ENCODE measurements at places on chromosomes 11 and 22. TPM values are rescaled to one million over a fixed set of nuclear protein-coding genes. Genes with fewer than 3 reads are reported as not detected.
A peak's percentile ranks its signal among the peaks of the same experiment; 100 is the strongest.

DNA sequence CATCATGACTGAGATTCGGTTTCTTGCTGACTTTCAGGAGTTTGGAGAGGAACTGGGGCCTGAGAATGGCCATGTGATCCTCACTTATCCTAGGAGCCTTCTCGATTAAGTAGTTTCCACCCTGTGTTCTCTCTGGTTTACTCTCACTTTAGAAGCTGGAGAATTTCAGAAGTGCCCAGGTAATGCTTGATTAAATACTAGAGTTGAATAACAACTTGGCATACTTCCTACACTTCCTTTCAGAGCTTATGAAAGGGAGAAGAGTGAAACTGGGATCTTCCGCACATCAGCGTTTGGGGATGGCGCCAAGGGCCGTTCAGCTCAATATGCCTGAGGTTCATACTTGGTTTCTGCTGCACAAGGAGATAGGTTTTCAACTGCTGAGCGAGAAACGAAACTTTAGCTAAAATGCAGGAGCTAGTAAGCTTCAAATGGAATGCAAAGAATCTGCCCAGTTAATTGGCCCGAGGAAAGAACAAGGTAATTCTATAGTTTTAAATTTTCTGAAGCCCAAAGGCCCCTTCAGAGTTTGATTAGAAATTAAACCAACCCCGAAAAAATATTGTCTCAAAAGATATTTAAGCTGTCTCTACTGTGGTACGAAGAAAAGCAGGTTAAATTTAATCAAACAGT lies 823 bp upstream of the MUC15 start:
- no peak for DNase-seq
- no peak overlapping the region for H3K4me3 ChIP-seq
- no peaks in the 10 kb centered on the region for H3K36me3 ChIP-seq
- no peaks in the 10 kb centered on the region for H3K4me1 ChIP-seq

GRCh38 chr22:42039271-42039670 lies 31.3 kb downstream of the NAGA start:
- H3K4me1 ChIP-seq = no peaks in the 10 kb centered on the region
- no peaks in the 10 kb centered on the region for H3K36me3 ChIP-seq
- no peak overlapping the region for H3K27ac ChIP-seq
- no peaks in the 10 kb centered on the region for H3K27me3 ChIP-seq
- H3K4me3 ChIP-seq = no peak overlapping the region

DNA sequence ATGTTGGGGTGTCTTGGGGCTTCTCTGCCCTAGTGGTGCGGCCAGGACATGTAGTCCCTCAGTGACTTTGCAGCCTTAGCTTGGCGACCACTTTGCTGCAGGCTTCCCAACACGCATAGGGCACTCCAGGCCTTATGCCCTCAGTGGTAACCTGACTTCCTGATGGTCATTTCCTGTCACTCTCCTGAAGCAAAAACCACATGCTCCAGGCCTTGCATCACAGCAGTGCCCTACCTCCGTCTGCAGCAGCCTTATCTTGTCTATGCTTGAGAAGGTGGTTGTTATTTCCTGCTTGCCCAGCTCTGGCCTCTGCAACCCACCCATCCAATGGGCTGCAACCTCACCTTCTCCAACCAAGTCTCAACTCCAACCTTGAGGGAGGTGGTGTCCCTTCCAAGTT lies 33.4 kb upstream of the PISD start:
- no peaks in the 10 kb centered on the region for H3K27me3 ChIP-seq
- no peaks in the 10 kb centered on the region for H3K4me1 ChIP-seq

- DNase-seq = no peak
- no peak overlapping the region for H3K27ac ChIP-seq
- H3K4me3 ChIP-seq = no peak overlapping the region
- H3K36me3 ChIP-seq = no peaks in the 10 kb centered on the region
- H3K27me3 ChIP-seq = no peaks in the 10 kb centered on the region
- H3K4me1 ChIP-seq = no peaks in the 10 kb centered on the region
Measured at GRCh38 chr11:127651175-127651887, 650.8 kb upstream of the KIRREL3 start.

DNA sequence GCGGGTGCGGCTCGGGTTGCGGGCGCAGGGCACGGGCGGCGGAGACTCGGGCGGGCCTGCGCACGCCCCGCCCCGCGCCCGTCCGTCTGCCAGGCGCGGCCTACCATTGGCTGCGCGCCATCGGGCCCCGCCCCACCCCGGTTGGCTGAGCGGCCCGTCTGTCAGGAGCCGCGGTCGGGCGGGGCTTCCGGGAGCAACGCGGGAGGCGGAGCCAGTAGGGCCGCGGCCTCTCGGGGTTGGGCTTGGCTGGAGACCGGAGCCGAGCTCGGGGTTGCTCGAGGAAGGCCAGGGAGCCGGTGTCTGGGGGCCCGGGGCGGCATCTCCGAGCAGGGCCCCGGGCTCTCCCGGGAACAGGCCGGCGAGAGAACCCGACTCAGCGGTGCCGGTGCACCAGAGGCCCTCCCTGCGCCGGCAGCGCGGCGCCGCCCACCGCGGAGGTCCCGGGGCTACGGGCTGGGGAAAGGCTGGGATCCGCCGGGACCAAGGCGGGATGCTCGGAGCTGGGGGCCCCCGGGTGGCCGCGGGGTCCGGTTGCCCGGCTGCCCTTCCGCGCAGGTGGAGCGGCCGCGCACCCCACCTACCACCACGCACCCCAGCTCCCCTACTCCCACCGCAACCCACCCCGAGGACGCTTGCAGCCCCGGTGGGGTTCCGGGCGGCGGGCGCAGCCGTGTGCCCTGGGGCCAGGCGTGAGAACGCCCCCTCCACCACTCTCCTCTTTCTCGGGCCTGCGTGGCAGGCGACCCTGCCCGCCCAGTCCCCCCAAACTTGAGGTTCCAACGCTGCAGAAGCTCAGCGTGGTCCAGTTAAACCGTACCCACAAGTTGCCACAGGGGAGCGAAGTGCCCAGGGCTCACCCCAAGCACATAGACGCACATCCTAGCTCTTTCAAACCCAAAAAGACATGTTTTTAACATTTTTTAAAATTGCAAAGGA lies at the start of gene HRAS:
Gene HRAS, minus strand, starts transcription at position 58 of the 936 bp plus-strand sequence.
- no peaks in the 10 kb centered on the region for H3K27me3 ChIP-seq
- H3K36me3 ChIP-seq = no peaks in the 10 kb centered on the region
- H3K27ac ChIP-seq = peak within 1 kb of the TSS; percentile 90

- H3K4me3 ChIP-seq = no peak overlapping the region
- H3K27me3 ChIP-seq = no peaks in the 10 kb centered on the region
- no peak overlapping the region for H3K27ac ChIP-seq
- no peaks in the 10 kb centered on the region for H3K4me1 ChIP-seq
- no peaks in the 10 kb centered on the region for H3K36me3 ChIP-seq
- DNase-seq = no peak
Measured at GRCh38 chr22:37284805-37285355, 2.6 kb downstream of the CYTH4 start.

DNA sequence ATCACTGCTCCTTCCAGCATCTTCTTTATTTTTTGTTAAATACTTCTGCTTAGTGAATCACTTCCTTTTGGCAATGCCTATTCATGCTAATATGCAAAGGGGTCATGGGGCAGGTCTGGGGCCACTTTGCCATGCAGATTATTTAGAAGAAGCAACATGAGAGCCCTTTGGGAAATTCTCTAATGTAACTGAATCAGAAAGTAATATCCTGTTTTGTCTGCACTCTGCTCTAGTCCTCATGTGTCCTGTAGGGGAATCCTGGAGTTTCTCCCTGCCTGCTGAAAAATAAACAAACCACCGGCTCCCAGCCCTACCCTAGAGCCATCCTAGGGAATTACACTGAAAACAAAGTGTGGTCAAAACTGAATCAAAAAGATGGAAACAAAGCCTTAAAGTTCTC lies 176.5 kb upstream of the POU2AF2 start:
- no peak overlapping the region for H3K4me3 ChIP-seq
- H3K27ac ChIP-seq = no peak overlapping the region
- no peak for DNase-seq
- H3K36me3 ChIP-seq = no peaks in the 10 kb centered on the region
- no peaks in the 10 kb centered on the region for H3K27me3 ChIP-seq
- no peaks in the 10 kb centered on the region for H3K4me1 ChIP-seq

DNA sequence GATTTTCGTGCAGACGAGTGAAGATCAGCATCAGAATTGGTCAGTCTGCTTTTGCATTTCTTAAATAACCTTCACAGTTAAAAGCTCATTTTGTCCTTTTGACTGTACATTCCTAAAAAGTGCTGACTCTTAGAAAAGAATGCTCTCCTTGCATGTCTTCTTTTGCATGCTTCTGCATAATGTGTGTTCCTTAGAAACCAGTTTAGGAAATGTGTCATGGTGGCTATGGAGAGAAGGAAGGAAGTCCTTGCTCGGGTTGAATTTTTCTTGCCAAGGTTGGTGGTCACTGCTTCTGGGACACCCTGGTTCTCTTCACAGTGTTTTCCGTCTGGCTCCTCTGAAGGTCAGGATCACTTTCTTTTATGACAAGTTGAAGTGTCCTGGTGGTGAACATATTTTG lies 6.8 kb downstream of the AP2A2 start:
- no peak overlapping the region for H3K27ac ChIP-seq
- no peak overlapping the region for H3K4me3 ChIP-seq
- no peak for DNase-seq

DNA sequence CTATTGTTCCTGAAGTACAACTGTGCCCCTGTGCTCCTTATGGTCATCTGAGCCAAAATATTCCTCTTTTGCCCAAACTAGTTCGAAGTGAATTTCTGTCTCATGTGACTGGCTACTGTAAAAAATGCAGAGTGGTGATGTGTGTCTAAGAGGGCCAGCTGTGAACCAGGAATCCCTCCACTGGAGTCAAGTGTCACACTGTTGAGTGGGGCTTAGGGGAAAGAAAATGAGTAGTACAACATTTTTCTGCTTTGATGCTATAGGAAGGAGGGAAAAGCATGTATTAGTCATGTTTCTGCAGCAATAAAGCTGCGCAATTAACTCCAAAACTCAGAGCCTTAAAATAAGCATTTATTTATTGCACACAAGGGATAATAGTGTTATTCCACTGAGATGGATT lies 39.8 kb upstream of the HMGXB4 start:
- H3K27me3 ChIP-seq = no peaks in the 10 kb centered on the region
- DNase-seq = peak; percentile 19
- H3K4me1 ChIP-seq = no peaks in the 10 kb centered on the region
- H3K4me3 ChIP-seq = no peak overlapping the region
- H3K36me3 ChIP-seq = no peaks in the 10 kb centered on the region

- H3K27ac ChIP-seq = no peak overlapping the region
- no peak overlapping the region for H3K4me3 ChIP-seq
- DNase-seq = peak; percentile 71
- H3K27me3 ChIP-seq = no peaks in the 10 kb centered on the region
- H3K4me1 ChIP-seq = no peaks in the 10 kb centered on the region
Measured at GRCh38 chr11:50078001-50078400, 45.3 kb downstream of the OR4C45 start.

GRCh38 chr11:5398936-5399335 lies 15.3 kb downstream of the OR51M1 start:
- no peak overlapping the region for H3K4me3 ChIP-seq
- H3K36me3 ChIP-seq = no peaks in the 10 kb centered on the region
- no peaks in the 10 kb centered on the region for H3K27me3 ChIP-seq
- H3K4me1 ChIP-seq = no peaks in the 10 kb centered on the region
- DNase-seq = no peak

DNA sequence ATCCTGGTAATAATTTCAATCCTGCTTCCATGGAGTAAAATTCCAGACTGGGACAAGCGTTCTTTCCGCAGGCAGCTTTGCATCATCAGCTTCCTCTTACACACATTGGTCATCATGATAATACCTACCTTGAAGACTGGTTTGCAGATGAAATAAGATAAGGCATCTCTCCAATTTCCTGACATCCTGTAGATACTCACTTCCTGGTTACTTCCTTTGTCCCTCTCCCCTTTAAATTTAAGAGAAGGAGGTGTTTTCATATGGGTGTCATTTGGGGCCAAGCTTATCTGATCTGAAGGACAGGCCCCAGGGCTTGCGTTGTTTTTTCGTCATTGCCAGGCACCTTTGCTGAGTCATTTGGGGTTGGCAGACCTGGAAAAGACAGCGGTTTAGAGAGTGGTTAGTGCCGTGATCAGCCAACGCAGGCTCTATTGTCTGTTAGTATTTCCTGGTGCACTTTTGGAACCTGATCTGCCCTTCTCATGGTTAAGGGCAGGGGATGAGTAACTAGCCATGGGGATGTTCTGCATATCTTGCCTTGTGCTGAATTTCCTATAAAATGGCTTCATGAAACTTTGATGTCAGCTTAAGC lies 24.1 kb downstream of the GRAMD1B start:
- no peaks in the 10 kb centered on the region for H3K36me3 ChIP-seq
- no peak overlapping the region for H3K4me3 ChIP-seq
- no peak overlapping the region for H3K27ac ChIP-seq
- H3K4me1 ChIP-seq = no peaks in the 10 kb centered on the region
- no peak for DNase-seq

- H3K27me3 ChIP-seq = no peaks in the 10 kb centered on the region
- H3K4me3 ChIP-seq = no peak overlapping the region
- H3K4me1 ChIP-seq = no peaks in the 10 kb centered on the region
- H3K36me3 ChIP-seq = no peaks in the 10 kb centered on the region
- no peak overlapping the region for H3K27ac ChIP-seq
- DNase-seq = no peak
Measured at GRCh38 chr22:17057959-17058814, 26.6 kb upstream of the IL17RA start.

DNA sequence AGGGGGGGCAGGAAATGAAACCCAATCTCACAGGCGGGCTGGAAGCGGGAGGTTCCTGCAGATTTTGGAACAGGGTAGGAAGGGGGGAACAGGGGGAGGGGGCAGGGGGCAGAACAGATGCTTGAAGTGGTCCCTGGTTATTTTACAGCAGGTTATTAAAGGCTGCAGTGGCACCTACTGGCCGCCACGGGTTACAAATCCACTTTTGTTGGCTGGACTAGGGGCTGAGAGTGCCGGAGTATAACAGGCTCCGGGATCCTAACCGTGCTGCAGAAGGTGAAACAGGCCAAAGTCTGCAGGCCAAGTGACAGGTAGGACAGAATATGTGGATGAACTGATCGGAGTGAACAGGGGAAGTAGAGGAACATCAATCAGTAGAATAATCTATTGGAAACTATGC lies 2.5 kb downstream of the ROBO3 start:
- H3K27ac ChIP-seq = no peak overlapping the region
- no peak overlapping the region for H3K4me3 ChIP-seq
- no peak for DNase-seq
- peaks cover 34% of the 10 kb centered on the region for H3K4me1 ChIP-seq
- no peaks in the 10 kb centered on the region for H3K36me3 ChIP-seq

DNA sequence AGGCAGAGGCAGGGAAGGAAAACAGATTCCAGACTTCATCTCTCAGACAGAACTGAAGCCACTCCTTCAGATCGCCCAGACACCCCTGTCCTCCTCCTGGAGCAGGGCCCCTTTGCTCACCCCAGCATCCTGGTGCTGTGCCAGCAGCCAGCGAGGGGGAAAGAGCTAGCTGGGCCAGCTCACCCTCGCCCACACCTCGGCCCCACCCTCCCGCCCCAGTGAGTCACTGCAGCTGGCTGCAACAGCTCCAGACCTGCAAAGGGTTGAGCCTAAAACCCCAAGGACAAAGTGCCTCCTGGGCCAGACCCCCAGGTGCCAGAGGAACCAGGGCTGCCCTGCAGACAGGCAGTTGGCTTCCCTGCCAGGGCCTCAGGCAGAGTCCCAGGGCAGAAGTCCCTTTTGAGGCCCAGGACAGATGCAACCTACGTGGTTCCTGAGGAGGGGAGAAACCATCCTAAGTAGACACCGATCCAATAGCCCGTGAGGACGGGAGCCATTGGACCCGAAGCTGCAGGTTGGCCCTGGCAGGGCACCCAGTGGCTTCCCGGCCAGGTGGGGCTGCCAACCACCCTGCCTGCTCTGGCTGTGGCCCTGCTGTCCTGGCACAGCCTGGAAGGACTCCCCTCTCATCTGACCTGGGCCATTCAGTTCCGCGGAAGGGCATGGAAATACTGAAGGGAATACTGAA lies 7.2 kb downstream of the AHNAK start:
- H3K36me3 ChIP-seq = peaks cover 22% of the 10 kb centered on the region
- peak overlapping the region; percentile 100 for H3K4me3 ChIP-seq
- H3K27ac ChIP-seq = peak overlapping the region; percentile 100
- peaks cover 88% of the 10 kb centered on the region for H3K4me1 ChIP-seq
- DNase-seq = peak; percentile 93

STT3A gene
- total RNA-seq = 91.6 TPM

MRGPRE gene
- total RNA-seq = not detected

OR51B5 gene
- total RNA-seq = 1.2 TPM

TPBGL gene
- total RNA-seq = 1.7 TPM
